ENCODE measurements at places on chromosomes 7 and 10.

DNA sequence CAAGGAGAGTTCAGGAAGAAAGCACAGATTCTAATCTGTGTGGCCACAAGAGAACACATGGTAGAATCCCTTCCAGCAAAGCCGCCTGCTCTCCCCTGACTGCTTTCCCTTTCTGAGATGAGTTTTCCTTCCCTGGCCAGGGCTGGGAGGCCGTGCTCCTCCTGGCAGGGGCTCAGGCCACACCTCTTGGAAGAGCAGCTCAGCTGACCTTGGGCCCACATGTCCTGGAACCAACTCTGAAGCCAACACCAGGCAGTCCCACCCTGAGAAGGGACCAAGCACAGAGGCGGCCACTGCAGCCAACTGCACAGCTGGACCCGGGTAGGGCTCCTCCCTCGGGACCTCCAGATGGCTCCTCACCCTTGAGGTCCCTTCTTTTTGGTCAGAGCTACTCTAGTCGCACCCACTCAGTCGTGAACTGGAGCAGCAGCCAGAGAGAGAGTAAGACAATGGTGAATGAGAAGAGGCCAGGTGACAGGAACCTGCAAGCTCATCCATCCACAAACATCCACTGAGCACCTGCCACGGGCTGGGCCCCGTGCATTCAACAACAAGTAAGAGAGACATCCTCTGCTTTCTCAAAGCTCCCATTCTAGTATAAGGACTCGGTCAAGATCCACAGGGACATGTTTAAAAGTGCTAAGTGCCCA, 40.3 kb downstream of the FAM53B start:
- DNase-seq = no peak

DNA sequence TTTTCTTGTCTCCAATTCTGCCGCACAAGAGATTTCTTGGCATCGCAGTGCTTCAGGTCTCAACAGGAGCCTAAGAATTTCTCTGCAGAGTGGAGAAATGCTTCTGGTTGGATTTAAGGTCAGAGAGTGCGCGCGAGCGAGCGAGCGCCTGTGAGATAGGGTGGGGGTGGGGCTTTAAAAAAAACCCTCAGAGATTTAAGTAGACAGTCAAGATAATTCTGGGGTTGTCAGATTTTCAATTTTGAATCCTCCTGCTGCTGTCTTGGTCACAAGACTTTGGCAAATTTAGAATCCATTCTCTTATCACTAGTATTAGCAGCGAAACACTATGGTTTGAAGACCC, 49.7 kb downstream of the CPEB3 start:
- no peak for DNase-seq

GRCh38 chr10:130739016-130739756, 572.3 kb downstream of the TCERG1L start:
- DNase-seq = no peak

DNA sequence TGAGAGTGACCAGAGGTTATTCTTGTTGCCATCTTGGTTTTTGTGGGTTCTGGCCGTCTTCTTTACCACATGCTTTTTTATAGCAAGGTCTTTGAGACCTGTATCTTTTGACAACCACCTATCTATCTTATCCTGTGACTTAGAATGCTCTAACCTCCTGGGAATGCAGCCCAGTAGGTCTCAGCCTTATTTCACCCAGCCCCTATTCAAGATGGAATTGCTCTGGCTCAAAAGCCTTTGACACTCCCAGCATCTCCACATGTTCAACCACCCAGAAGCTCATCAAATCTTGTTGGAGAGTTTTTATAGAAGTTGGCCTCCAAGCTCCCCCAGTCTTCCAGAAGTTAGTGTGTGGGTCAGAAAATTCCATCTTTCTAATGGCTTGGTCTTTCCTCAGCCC, 464.3 kb upstream of the NRP1 start:
- DNase-seq = no peak

- DNase-seq = no peak
Measured at GRCh38 chr10:16765509-16766375, 51.5 kb downstream of the RSU1 start.

DNA sequence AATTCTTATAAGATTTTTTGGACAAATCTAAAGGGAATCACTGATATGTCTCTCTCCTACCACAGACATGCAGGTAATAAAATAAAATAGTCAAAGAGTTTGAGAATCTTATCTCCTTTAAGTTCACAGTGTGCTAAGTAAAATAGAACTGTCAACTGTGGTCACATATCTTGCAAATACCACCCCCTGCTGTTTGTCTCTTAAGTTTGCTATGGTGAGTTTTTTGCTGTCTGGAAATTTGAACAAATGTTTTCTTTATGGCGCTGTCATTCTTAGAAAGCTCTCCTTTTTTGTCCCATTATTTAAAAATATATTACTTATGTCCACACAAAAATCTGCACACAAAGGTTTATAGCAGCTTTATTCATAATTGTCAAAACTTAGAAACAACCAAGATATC, 19.6 kb downstream of the GIMAP5 start:
- no peak for DNase-seq

GRCh38 chr7:1920266-1920681, 250.2 kb downstream of the ELFN1 start:
- DNase-seq = no peak

DNA sequence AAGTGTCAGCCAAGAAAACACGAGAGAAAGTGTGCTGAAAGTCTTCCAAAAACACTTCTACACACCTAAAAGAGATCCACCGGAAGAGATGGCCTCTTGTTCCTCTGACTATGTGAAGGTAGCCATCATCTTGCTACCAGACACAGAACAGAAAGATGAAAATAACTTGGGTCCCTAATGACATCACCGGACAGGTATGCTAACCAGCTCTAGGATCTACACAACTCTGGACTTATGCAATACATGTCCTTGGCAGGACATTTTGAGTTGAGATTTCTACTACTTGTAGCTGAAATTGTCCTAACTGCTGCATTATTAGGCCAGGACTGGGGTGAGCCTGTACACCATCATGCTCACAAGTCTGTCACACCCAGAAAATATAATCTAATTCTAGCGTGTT, 358.7 kb downstream of the ELMO1 start:
- DNase-seq = no peak

GRCh38 chr10:79582096-79582495, 21.9 kb upstream of the SFTPA2 start:
- DNase-seq = no peak

DNA sequence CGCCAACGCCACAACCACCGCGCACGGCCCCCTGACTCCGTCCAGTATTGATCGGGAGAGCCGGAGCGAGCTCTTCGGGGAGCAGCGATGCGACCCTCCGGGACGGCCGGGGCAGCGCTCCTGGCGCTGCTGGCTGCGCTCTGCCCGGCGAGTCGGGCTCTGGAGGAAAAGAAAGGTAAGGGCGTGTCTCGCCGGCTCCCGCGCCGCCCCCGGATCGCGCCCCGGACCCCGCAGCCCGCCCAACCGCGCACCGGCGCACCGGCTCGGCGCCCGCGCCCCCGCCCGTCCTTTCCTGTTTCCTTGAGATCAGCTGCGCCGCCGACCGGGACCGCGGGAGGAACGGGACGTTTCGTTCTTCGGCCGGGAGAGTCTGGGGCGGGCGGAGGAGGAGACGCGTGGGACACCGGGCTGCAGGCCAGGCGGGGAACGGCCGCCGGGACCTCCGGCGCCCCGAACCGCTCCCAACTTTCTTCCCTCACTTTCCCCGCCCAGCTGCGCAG, 424 bp downstream of the EGFR start:
- DNase-seq = no peak

GRCh38 chr10:77287647-77288120, 349.9 kb downstream of the KCNMA1 start:
- no peak for DNase-seq

GRCh38 chr7:25732766-25733217, 419.2 kb upstream of the NFE2L3 start:
- no peak for DNase-seq

- no peak for DNase-seq
Measured at GRCh38 chr10:113552014-113552413, 839 bp upstream of the HABP2 start.

DNA sequence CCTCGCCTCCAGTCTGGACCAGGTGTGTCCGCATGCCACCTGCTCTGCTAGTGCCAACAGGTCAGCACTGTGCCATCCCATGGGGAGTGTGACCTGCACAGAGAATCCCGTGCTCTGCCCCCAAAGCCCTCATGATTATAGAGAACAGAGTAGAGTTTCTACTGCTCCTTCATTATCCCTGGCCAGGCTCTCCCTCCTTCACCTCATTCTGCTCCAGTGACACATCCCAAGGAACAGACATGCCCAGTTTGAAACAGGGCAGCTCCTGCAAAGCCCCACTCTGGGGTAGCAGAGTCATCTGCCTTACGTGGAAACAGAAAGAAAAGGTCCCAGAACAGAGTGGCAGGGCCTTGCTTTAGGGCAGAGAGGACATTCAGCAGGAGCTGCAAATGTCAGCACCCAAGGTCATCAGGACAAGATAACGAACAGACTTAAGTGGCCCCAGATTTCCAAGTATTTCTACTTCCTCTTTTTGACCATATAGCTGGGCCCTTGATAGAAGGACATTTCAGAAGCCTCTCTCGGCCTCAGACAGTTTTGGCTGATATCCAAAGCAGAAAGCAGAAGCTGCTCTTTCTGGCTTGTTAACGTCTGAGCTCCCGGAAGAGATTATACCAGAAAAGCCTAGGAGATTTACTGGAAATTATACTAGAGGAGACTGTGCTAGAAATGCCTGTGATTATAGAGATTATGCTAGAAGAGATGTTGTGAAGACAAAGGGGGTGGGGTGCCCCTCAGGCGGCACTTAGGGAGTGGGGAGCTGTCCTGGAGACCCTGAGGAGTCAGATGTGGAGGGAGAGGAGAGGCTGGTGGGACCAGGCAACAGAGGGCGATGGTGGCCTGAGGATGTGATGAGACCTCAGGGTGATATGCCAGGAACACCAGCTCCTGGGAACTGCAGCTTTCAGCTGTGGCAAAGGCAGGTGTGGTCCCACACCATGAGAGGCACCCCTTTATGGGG, 12.6 kb downstream of the TMEM176B start:
- DNase-seq = no peak

DNA sequence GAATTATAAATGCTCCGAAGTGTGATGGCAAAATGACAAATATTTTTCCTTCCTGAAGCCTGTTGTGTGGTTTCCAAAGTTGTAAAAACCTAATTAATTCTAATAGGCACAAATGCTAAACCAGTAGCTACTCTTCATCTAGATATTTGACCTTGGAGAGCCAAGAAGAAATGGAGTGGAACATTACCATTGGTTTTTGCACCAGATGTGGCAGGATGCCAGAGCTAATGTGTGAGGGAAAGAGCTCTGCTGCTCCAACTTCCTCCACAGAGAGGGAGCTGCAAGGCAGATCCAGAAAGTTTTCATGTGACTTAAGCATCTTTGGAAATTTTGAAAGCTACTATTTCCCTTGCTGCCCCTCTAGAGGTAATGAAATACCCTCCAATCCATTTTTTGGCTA, 65.1 kb upstream of the HPS1 start:
- no peak for DNase-seq

DNA sequence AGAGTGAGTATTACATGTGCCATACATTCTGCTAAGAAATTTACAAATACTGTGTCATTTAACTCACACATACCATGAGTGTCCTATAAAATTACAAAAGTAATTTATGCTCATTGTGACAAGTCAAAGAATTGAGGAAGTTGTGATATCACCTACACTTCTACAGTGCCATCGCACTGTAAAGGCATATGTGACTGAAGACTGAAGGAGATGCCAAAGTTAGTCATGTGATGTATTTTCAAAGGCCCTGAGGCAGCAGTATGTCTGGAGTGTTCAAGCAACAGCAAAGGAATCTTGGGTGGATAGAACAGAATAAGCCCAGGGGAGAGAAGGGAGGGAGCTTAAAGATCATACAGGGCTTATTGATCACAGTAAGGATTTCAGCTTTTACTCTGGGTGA, 176.8 kb downstream of the WNT2 start:
- DNase-seq = no peak

DNA sequence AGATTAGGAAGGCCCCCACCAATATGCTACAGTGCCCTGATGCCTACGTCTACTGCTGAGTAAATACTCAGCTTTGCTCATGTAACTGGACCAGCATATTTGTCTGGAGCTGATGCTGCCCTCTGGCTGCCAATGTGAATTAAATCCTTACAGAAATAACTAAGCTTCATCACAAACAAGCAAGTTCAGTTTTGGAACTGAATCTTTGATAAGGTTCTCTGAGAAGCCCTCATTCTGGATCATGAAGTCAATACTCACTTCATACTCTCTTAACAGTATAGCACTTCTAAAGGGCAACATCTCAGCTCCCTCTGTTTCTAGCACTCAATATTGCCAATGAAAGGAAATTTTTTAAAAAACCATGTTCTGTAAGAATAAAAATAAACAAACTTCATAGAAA, 246.7 kb downstream of the ETV1 start:
- peak; percentile 49 for DNase-seq

DNA sequence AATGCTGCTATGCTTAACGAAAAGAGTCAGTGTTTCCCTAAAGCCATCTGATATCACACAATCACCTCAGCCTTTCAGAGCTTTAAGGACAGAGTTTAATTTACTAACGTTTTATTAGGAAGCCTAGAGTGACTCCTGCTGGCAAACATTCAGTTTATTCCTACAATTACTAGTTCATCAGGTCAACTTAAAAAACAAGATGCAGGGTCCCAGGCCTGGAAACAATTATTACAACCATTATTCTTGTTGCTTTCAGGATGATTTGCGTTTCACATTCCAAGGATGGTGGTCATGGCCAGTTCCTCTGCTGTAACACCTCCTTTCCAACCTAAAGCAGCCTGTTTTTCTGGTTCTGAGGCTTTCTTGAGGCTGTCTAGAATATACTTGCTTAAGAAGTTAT, 1.5 kb upstream of the FAM53B start:
- DNase-seq = no peak

DNA sequence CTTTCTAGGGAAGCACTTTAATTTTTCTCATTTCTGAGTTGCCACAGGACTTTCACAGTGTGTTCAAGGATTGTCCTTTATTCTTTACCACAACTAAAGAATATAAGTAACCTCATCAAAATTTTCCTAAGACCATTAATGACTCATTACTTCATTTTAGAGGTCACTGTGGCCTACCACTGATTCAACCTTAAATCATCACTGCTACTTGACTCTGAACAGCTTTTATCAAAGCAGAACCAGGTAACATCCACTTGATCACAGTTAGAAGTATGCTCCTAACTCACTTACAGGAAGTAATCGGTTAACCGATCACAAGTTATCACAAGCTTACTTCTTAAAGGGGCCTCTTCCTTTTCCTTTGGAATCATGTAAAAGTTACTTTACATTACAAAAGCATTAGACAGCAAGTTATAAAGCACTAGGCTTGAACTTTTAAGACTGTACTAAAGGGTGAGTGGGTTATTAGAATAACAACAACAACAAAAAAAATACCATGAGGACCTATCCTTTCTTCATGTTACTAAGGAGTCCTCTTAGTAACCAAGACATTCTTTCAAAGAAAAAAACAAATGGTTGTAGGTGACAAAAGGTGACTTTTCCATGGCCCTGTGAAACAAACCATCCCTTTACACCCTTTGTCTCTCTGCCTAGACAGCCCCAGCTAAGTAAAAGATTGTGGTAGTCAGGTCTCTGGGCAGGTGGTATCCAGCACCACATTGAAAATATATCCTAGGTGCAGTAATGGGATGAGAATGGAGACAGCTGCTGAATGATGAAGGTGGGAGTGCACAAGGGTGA, 40.0 kb upstream of the PDK4 start:
- no peak for DNase-seq

GRCh38 chr10:11357439-11357838, 254.0 kb downstream of the USP6NL start:
- no peak for DNase-seq

GRCh38 chr10:31618541-31619291, 299.7 kb downstream of the ZEB1 start:
- DNase-seq = no peak
